ENCODE measurements at places on chromosomes 16 and 17.

DNA sequence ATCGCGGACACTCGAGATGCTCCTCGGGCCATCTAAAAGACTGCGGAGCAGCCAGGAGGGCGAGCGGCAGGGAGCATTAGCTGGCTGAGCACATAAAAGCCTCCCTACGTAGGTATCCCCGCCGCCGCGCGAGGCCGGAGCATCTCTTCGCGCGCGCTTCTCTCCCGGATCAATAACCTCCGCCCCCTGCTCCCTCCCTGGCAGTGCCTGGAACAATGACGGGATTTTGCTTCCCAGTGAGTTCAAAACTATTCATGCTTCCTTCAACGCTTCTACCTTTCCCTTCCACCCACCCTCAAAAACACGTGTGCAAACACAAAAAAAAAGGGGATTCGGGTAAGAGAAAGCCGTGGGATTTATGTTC lies 984 bp downstream of the CENPV start:
- DNase-seq: no peak

GRCh38 chr16:49742428-49743202 lies 113.3 kb downstream of the ZNF423 start:
- DNase-seq: no peak

- no peak for DNase-seq
These were observed 484.5 kb upstream of the ERCC4 start for GRCh38 chr16:13435415-13435814.

GRCh38 chr16:20166531-20167235 lies 93.0 kb upstream of the GPR139 start:
- DNase-seq: no peak

- DNase-seq: no peak
These were observed 486 bp downstream of the SYT17 start for GRCh38 chr16:19168371-19169081.
